NCI-H1436 treated with DMSO at 0.1 percent for 48 hours (cell line): ENCODE measurements at places on chromosomes 5 and 9.
A peak's percentile ranks its signal among the peaks of the same experiment; 100 is the strongest.

DNA sequence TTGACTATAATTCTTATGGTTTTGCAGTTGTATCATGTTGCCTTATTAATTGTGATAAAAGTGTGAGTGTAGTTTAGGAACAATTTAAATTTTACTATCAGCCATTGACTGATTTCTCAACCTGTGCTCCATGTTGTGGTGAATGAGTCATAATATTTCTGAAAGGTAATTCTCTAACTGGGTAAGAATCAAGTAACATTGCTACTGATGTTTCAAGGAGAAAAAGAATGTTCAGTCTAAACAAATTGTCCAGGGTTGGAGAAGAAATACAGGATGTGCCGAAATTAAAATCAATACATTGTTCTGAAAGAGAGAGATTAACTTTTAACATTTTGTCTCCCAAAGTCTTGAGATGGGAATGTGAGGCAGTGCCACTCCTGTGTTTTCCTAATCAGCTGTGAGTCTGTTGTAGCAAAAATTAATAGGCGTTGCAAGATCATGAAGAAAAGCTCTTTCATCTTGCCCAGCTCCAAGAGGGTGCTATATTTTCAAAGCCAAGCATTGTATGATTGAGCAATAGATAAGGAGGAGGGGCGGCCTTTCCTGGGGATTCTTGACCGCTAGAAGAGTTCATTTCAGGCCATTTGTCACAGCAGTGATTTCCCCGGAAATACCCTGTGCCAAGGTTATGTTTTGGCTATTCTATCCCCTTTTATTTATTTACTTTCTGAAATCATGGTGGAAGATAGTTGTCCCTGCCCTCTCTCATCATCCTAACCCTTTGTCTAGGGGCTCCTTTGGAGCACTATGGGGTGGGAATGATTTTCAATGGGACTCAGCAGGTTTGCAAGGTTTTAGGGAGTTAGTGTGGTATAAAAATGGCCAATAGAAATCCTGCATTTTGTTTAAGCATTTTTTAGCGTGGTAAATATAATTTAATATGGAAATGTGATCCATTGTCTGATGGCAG is 151.6 kb downstream of the FOCAD start:
- no peak for DNase-seq

- peak; percentile 52 for DNase-seq
Measured at GRCh38 chr9:23492126-23493002, 333.7 kb downstream of the ELAVL2 start.

GRCh38 chr5:159163027-159163700 is 46.2 kb downstream of the RNF145 start:
- DNase-seq, result no peak

DNA sequence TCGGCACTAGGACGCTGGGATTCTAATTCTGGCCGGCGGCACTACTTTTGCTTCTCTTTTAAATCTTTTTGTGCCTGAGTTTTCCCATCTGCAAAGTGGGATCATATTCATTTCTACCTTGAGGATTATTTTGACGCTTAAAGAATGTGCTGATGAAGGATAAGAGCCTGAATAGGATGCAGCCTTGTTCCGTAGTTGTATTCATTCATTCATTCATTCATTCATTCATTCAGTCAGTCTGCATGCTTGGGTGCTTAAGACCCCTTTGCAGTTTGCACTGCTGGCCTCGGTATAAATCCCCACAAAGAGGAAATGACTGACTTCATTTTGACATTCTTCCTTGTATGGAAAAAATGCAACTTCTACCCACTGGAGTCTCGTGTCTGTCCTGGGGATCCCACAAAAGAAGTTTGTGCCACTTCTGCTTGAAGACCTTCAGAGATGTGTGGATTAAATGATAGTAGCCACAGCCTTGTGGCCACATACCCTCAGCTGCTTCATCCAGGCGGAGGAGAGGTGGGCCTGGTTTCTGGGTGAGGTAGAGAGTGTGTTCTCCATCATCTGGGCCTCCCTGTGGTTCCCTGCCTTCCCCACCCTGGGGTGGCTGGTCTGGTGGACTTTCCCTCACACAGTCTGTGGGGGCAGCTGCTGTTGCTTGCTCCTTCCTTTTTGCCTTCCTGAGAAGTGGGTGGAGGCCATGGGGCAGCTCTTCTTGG is 62.6 kb downstream of the PPARGC1B start:
- no peak for DNase-seq

- DNase-seq, result no peak
Measured at GRCh38 chr5:59038798-59039295, 456.0 kb downstream of the RAB3C start.

GRCh38 chr9:125904155-125904851 is 157.1 kb downstream of the PBX3 start:
- DNase-seq, result no peak

- no peak for DNase-seq
Measured at GRCh38 chr5:76585783-76586217, 37.4 kb downstream of the F2RL2 start.

DNA sequence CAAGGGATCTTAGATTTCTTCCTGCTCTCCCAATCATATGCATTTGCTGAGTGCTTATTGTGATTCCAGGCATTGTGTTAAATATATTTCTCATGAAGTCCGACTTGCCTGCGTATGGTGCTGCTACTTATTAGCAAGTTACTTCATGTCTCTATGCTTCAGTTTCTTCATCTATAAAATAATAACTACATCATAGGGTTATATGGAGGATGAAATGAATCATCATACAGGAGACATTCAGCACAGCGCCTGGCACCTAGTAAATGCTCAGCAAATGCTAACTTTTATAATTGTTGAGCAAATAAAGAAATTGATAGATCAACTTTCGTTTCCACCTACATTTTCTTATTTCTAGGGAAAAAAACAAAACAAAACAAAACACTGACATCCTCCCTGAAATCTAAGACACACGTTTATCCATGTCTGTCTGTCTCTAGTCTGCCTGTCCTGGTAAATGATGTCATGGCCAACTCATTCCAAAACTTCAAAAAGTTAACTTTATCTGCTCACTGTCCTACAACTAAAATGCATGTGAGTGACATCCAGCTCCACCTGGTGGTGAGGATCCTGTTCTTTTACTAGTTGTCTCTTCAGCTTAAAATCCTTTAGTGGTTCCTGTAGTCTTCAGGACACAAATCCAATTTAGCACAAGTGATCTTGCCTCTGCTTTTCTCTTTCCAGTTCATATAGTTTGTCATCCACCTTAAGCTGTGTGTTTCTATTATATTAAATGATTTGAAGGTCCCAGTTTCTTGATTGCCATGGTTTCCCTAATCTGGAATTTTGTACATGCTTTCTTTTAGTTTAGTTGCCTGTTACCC is 27.7 kb downstream of the PPP3R2 start:
- no peak for DNase-seq

DNA sequence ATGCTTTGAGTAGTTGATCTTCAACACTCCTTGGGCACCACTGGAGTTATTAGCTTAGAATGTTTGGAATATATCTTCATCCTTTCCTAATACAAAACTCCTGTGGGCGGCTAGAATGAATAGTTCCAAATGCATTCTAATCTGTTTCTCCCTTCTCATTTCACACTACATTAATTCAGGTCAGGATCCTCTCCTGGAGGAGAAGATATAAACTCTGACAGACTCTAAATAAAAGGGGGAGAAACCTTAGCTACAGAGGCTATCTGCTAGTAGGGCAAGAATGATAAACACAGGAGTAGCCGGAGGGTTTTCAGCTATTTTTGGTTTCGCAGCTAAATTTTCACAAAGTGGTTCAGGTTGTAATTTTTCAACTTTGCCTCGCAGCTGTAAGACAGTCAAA is 45.2 kb upstream of the FAM240B start:
- no peak for DNase-seq

DNA sequence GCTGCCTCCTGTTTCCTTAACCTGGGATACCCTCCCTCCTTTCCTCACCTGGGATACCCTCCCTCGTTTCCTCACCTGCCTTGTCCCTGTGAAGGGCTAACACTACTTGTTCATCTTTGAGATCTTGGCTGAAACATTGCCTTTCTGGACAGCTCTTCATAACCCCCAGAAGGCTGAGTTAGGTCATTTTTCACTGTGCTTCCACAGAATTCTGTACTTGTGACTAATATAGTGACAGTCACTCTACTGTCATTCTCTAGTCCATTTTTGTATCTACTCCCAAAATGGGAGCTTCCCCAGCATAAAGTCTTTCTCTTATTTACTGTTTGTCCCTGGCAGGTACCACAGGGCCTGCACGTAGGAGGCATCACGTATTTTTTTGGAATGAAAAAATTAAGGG is 21.5 kb upstream of the DAB2 start:
- no peak for DNase-seq

GRCh38 chr5:31981361-31981945 is 192.7 kb downstream of the GOLPH3 start:
- DNase-seq, result no peak

DNA sequence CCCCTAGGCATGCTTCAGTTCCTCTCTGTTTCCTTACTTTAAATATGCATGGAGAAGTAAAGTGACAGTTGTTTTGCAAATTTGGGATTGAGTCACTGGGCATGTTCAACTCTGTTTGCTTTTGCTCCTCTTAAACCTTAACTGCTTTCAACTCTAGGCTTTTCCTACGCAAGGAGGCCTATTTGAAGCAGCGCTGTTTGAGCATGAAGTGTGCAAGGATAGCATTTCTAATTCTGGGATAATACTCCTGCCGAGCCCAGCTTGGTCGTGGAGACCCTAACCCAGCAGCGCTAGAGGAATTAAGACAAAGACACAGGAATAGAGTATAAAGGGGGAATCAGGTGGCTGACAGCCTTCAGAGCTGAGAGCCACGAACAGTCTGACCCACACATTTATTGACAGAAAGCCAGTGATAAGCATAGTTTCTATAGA is 803.4 kb upstream of the CDH10 start:
- DNase-seq, result no peak

DNA sequence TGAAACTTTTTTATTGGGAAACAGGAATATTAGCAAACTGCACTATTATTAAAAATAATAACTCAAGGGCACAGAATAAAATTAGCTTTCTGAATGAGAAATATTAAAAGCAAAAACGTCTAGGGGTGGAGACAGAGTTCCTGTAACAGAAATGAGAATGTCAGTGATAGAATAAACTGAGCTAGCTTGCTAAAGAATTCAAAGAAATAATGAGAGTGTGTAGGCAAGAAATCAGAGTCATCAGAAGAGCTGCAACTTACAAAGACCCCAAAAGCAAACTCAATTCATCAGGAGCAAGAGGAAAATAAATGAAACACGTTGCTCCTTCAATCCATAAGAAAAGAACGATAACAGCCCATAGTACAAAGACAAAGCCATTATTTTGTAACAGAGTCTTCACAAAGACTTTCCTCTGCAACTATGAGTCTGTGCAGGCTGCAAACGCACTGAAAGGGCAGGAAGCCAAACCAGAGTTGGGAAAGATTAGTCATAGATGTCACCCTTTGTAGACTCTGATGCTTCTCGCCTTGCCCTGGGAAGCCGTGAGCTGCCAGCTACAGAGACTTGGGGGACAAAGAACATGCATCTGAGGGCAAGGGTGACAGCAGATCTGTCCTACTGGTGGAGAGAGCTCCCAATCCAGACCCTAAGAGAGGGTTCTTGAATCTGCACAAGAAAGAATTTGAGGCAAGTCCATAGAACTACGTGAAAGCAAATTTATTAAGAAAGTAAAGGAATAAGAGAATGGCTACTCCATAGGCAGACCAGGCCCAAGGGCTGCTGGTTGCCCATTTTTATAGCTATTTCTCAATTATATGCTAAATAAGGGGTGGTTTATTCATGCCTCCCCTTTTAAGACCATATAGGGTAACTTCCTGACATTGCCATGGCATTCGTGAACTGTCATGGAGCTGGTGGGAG is 40.8 kb downstream of the SHC3 start:
- no peak for DNase-seq

DNA sequence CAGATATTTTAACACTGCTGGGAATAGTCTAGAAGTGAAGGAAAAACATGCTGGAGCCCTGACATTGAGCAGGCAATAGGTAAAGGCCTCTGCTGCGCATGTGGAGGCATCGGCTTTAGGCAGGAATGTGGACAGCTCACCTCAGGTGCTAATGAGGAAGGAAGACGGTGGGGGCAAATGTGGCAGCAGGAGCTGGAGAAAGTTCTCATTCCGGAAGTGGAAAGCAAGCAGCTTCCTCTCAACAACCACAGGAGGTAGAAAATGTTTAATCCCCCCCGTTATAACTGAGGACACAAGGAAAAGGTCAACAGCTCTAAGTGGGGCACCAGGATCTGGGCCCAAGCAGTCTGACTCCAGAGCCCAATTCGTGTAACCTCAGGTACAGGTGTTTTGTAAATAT is 7.6 kb upstream of the RPS14 start:
- DNase-seq, result no peak

DNA sequence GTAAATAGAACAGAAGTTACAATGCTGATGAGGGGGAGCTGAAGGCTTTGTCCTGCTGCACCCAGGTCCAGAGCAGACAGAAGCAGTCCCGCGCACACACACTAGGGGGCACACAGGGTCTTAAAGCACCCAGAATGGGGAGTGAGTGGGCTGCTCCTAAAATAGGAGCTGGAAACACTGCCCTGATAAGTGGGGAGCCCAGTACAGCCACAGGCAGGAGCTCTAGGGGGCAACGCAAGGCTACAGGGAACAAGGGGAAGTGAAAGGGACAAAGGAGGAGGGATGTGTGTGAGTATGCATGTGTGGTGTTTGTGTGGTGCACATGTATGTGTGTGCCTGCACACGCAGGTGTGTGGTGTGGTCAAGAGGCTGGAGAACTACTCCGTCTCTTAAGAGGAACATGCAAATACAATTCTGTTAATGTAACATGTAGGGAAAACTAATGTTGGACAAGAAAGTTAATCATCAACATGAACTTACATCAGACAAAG is 191.5 kb downstream of the ROR2 start:
- DNase-seq, result no peak

- no peak for DNase-seq
Measured at GRCh38 chr5:133895979-133896845, 72.2 kb downstream of the C5orf15 start.

- no peak for DNase-seq
Measured at GRCh38 chr9:98807070-98807813, at the start of gene GALNT12. GALNT12 (plus strand) TSS chr9:98807670; CDS start chr9:98807699, 29 bp downstream.

GRCh38 chr9:134611046-134611445 is 30.6 kb upstream of the COL5A1 start:
- DNase-seq, result no peak

DNA sequence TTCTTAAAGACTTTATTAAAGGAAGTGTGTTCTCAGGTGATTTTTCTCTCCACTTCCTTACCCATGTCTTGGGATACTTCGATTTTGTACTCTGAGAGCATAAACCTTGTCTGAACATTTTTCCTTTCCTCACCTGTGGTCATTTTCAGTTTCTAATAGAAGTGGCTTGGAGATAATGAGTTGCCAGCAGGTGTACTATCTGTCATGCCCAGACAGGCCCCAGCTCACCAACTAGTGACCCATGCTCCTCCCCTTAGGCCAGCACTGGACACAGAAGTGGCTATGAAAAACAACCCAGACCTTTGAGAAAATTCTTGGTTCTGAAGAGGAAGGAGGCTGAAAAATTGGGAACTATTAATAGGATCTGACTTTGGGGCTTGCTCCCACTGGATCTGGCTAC is 49.2 kb upstream of the SMIM32 start:
- no peak for DNase-seq

DNA sequence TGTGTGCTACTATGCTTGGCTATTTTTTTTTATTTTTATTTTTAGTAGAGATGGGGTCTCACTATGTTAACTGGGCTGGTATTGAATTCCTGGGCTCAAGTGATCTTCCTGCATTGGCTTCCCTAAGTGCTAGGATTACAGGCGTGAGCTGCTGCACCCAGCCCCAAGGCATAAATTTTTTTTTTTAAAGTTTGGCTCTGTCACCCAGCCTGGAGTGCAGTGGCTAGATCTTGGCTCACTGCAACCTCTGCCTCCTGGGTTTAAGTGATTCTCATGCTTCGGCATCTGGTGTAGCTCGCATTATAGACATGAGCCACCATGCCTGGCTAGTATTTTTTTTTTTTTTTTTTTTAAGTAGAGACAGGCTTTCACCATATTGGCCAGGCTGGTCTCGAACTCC is 70.3 kb downstream of the RAB24 start:
- DNase-seq, result no peak

GRCh38 chr9:93697352-93698139 is 121.2 kb downstream of the PHF2 start:
- peak; percentile 97 for DNase-seq
